Stimulated activated CD4-positive, alpha-beta T cell treated with anti-CD3 and anti-CD28 coated beads, TNF-alpha, amount 100 ng/mL, for 24 hours (primary cell): ENCODE measurements at places on chromosomes 5 and 9.

GRCh38 chr9:88074931-88075330 lies 63.3 kb downstream of the SPATA31C2 start:
- DNase-seq = no peak

- no peak for DNase-seq
Measured at GRCh38 chr9:123347289-123348060, 8.5 kb upstream of the CRB2 start.

GRCh38 chr5:134026521-134027287 lies 21.9 kb upstream of the VDAC1 start:
- no peak for DNase-seq

DNA sequence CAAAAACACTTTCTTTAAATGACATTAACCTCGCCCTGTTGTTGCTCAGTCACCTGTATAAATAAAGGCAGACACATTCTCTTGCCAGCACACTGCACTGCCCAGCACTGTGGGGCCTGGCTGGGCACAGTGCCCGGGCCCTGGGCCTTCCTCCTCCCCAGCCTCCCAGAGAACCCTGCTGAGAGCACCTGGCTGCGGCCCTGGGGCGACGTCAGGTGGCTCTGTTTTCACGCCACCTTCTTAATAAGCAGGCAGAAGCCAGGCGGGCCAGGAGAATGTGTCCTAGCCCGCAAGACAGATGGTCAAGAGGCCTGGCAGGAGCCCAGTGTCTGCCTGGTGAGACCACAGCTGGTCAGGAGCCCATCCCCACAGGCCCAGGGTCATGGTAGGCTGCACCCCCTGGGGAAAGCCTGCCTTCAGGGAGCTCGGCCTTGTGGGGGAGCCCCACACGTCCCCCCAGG lies 8.2 kb upstream of the AGPAT2 start:
- no peak for DNase-seq

DNA sequence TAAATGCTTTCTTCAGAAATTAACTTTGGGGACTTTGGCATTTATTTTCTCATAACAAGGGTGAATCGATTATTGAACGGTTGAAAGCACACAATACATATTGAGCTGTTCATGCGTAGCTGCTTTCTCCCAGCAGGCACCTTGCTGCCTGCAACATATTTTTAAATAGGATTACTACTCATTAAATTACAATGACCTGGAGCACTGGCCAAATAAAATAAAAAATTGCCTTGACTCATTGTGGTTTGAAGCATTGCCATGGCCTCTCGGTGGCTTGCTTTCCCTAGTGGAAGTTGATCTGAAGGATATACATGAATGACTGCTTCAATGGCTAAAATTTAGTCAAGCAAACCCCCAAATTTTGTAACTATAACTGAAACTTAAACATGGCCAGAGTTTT lies 181.6 kb upstream of the NUDT12 start:
- no peak for DNase-seq

DNA sequence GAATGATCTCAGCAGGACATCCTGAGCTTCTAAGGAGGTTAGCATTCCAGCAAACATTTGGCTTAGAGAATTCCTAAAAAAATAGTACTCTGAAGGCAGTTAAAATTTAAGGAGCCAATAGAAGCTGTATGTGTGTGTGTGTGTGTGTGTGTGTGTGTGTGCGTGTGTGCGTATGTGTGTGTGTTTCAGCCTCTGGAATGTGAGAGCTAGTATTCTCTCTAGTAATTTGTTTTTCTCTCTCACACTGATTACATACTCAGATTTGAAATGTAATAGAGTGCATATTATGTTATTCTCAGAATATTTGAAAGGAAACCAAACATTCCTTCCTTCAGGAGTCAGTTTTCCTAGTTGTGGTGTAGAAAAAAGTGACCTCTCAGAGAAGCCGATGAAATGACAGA lies 279.6 kb downstream of the TMEM38B start:
- DNase-seq = no peak

GRCh38 chr5:7622498-7622897 lies 226.6 kb downstream of the ADCY2 start:
- no peak for DNase-seq

DNA sequence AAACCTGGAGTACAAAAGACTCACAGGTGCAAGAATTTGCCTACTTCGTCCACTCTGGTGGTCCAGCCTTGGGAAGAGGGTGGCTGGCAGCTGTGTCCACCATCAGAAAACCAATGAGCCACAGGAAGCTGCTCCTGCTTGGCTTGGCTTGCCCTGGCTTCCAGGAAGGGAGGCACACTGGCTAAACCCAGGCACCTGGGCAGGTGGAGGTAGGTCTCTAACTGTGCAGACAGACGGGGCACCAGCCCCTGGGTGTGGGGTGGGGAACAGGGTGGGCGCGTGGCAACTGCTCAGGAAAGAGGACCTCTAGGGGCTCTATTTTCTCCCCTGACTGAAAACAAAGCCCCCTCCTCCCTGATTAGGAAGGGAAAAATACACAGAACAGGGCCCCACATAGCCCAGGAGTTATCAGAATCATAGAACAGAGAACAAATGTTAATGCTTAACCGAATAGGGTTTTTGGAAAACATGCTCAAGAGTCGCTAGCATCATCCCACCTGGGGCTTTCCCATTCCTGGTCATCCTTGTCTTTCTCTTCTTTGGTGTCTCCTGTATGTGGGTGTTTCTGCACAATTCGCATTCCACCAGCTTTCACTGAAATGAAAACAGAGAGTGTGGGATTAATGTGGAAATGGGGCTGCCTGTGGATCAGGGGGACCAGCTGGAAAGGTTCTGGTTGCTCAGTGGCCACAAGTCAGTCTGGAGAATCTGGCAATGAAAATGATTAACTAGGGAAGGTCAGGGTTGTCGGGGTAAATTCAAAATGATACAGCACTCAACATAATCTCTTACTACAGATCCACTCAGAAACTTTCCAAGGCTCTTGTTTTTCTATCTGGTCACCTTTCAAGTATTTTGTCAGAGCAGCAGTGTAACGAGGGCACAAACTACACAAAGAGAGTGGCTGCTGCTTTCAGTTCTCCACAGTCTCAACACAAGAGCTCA lies 13.1 kb downstream of the DAP start:
- no peak for DNase-seq

GRCh38 chr9:3088219-3088618 lies 244.3 kb upstream of the PUM3 start:
- no peak for DNase-seq

- DNase-seq = no peak
Measured at GRCh38 chr5:136209346-136209910, 16.5 kb upstream of the SMIM32 start.

- DNase-seq = no peak
Measured at GRCh38 chr5:146993876-146994530, 115.4 kb upstream of the PPP2R2B start.

DNA sequence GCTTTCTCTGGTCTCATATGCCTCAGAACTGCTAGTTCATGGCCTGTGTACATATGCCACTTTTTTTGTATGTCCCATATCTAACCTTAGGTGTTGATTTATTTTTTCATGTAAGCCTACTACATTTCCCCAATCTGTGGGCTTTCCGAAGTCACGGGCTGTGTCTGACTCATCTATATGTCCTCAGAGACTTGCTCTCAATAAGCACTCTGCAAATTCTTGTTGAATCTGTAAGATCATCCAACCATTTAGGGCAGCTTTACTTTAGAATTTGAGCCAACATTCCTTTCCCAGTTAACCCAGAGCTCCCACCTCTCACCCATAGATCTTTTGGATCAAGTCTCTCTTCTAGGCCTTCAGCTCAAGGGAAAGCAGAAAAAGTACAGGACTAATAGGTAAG lies 263.4 kb downstream of the SEC61B start:
- DNase-seq = no peak

DNA sequence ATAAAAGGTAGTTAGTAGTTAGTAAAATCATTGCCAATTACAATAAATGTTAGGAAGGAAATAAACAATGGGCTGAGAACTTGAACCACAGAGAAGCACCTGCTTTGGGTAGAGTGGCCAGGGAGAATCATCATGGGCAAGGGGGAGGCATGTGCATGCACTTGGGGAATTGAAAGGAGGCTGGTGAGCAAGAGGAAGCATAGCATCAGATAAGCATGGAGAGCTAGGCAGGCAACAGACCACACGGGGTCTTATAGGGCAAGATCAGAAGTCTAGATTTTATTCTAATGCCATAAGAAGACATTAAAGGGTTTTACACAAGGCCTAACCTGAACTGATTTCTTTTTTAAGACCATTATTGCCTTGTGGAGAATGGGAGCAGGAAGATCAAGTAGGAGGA lies 93.4 kb downstream of the PIP5K1B start:
- DNase-seq = no peak

DNA sequence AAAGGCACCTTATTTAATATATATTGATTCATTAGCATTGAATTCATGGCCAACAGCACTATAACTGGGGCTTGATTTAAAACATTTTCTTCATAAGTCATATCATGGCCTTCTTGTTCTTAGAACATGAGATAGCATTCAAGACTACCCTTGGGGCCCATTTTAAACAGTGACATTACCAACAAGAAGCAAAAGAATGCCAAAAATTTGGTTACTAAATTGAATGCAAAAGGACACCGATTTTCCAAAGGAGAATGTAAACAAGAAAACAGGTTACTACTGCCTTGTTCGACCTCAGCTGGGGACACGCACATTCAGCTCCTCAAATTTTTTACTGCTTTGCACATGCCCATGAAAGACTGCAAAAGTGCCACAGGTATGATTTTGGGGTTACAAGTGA lies 219.4 kb upstream of the TLE4 start:
- DNase-seq = no peak

DNA sequence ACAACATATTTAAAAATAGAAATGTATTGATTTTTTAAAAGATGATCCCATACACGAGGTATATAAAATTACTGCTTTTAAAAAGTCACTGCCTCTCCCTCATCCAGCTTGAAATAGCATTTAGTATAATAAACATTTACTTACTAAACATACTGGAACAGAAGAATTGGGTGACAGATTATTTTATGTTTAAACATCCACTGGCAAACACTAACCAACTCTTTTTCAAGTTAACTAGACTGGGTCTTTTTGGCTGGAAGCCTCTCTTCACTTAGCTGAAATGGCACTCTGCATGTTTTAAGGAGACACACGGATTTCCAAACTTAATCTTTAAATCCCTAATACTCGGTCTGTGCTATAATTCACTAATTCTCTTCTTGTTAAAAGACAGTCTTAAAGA lies 19.0 kb downstream of the CTXN3 start:
- no peak for DNase-seq

DNA sequence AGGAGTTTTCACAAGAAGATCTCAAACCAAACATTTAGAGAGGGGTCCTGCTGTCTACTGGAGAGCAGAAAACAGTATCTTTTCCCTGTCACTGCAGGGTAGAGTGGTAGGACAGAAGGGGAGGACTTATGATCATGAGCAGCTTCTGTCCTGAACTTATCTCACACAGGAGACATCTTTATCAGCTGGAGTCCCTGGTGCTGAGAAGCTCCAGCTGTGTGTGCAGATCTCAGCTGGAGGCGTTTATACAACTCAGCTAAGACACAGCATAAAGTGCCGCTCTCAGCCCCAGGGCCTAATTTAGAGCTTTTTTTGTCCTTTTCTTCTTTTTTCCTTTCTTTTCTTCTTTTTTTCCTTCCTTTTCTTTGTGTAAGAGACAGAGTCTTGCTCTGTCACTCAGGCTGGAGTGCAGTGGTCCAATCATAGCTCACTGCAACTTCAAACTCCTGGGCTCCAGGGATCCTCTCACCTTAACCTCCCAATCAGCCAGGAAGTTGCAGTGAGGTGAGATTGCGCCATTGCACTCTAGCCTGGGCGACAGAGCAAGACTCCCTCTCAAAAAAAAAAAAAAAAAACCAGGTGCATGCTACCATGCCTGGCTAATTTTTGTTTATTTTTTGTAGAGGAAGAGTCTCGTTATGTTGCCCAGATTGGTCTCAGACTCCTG lies 31.9 kb downstream of the CCDC125 start:
- no peak for DNase-seq

- DNase-seq = no peak
Measured at GRCh38 chr5:135335031-135335828, 63.8 kb downstream of the MACROH2A1 start.

DNA sequence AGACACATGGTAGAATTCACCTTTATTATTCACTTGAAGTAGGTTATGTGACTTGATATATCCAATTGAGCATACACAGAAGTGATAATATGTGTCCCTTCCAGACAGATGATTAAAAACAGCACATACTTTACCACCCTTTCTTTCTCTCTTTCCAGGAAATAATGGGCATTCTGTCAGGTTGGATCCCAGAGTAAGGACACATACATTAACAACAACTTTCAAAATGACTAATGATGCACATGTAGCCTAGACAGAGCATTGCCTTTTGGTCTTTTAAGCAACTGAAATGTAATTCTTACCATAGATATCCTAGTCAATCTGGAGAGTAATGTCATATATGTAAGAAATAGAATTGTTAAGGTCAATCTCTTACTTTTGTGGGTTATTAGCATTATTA lies 1748.7 kb downstream of the EFNA5 start:
- DNase-seq = no peak

GRCh38 chr9:68741234-68741633 lies 36.2 kb downstream of the PIP5K1B start:
- DNase-seq = no peak

GRCh38 chr5:152218694-152219093 lies 186.4 kb downstream of the NMUR2 start:
- no peak for DNase-seq

DNA sequence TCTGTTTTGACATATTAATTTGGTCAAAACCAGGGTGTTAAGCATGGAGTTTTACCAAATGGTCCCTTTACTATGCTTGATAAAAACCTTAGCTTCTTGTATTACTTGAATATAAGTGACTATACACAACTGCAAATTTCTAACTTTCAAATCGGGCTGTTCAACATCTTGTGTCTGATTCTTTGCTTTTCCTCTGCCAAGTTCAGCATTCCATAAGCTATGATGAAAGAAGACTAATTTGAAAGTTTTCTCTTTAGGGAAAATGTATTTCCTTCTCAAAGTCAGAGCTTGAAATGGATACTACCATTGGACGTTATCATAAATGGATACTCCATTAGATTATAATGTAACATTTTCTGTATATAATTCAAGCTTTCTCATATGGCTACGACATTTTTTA lies 792.9 kb downstream of the EFNA5 start:
- no peak for DNase-seq

DNA sequence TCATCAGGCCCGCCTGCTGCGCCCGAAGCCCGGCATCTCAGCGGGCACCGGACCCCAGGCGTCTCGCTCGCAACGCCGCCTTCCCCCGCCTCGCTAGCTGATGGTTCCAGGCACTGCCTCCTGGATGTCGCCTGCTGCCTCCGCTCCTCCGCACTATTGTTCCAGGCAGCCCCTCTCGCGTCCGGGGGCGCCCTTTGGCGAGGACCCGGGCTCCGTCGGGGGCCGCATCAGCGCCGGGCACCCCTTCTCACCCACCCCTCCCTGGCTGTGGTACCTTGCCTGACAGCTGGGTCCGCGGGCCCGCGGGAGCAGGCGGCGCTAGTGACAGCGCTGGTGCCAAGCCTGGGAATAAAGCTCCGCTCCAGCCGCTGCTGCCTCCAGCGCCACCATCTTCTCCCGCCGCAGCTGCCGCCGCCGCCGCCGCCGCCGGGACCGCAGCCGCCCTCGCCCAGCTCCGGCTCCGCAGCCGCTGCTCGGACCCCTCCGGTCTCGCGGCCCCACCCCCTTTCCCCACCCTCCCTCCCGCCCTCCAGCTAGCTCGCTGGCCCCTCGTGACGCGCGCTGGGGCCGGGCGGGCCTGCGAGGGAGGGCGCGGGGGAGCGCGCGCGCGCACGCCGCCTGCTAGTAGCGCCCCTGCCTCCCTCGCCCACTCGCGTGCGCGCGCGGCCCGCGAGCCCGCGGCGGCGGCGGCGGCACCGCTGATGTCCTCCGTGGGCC lies at the start of gene APBA1:
TSS of gene APBA1 (minus strand) at position 493 of the 717 bp plus-strand sequence.
- DNase-seq = peak; percentile 33
